ENCODE measurements at places on chromosomes 12 and 14.

GRCh38 chr12:117119592-117120198 lies 20.5 kb upstream of the TESC start:
- no peaks in the 10 kb centered on the region for H3K36me3 ChIP-seq
- H3K4me1 ChIP-seq = peaks cover 1% of the 10 kb centered on the region
- peak; percentile 28 for DNase-seq
- H3K27me3 ChIP-seq = peaks cover 2% of the 10 kb centered on the region

- H3K4me3 ChIP-seq = no peak overlapping the region
- DNase-seq = no peak
- peaks cover 3% of the 10 kb centered on the region for H3K4me1 ChIP-seq
- peak overlapping the region; percentile 6 for H3K27ac ChIP-seq
- no peaks in the 10 kb centered on the region for H3K36me3 ChIP-seq
Observed at GRCh38 chr14:67461341-67461985, 27.1 kb downstream of the TMEM229B start.

DNA sequence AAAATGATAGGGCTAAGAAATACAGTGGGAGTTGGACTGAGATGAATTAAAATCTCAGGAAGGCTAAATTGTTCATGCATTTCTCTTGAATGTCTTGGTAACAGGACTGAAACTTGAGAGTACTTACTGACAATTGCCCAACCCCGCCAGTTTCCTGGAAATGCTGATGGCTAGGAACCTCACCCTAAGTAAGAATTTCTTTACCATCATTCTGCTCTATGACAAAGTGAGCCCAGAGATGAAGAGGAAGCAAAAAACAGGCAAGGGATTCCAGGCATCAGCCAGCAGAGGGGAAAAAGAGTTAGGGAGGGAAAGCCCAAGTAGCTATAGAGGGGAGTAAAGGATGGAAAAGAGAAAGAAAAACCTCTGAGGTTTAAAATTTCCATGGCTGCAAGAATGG lies 397.7 kb downstream of the MDGA2 start:
- no peak for DNase-seq
- H3K4me1 ChIP-seq = no peaks in the 10 kb centered on the region
- no peaks in the 10 kb centered on the region for H3K36me3 ChIP-seq
- H3K27me3 ChIP-seq = no peaks in the 10 kb centered on the region

GRCh38 chr12:118189741-118190191 lies 53.8 kb downstream of the PEBP1 start:
- peaks cover 9% of the 10 kb centered on the region for H3K4me1 ChIP-seq
- H3K27me3 ChIP-seq = no peaks in the 10 kb centered on the region
- peak overlapping the region; percentile 45 for H3K4me3 ChIP-seq
- DNase-seq = no peak
- no peaks in the 10 kb centered on the region for H3K36me3 ChIP-seq

- H3K27ac ChIP-seq = no peak overlapping the region
- peaks cover 20% of the 10 kb centered on the region for H3K4me1 ChIP-seq
- no peak overlapping the region for H3K4me3 ChIP-seq
- peaks cover 30% of the 10 kb centered on the region for H3K36me3 ChIP-seq
- no peak for DNase-seq
Observed at GRCh38 chr12:32332446-32332845, 66.9 kb upstream of the FGD4 start.

DNA sequence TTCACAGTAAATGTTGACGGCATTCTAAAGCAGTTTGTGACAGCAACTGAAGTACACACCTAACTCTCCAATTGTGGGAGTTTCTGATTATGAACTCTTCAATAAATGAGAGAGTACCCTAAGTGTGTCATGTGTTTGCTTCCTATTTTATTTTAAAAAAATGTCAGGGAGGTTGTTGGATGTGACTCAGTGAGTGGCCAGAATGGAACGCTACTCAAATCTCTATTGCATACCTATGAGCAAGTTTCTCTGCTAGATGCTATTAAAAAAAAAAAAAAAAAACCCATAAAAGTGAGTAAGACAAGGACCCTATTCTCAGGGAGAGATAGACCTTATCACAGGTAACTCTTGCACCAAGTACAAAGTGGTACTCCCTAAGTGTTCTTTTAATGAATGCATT lies 256.6 kb downstream of the BTG1 start:
- no peak for DNase-seq
- no peak overlapping the region for H3K4me3 ChIP-seq
- peaks cover 31% of the 10 kb centered on the region for H3K4me1 ChIP-seq
- no peaks in the 10 kb centered on the region for H3K36me3 ChIP-seq

DNA sequence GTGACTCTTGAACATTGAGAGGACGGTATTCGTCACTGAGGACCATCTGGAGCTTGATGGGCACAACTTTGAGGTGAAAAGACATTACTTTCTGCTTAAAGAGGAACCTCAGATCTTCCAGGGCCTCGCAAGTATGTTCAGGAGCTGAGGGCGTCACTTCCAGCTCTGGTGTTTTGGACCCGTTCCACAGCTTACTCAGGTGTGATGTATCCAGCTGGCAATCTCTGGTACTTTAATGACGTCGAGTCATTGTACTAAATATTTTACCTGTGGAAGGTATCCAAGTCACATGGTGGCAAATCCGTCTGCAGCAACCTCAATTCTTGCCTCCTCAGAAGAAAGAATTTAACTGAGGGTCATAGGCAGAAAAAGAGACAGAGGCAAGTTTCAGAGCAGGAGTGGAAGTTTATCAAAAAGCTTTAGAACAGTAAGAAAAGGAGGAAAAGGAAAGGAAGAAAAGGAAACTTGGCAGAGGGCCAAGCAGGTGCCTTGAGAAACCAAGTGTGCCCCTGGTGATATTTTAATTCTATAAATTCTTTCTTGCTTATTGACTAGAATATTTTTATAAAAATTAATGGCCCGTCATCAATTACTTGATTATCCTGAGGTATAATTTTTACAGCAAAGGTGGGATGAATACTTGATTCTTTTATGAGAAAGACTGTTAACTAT lies 250.6 kb downstream of the AEBP2 start:
- DNase-seq = no peak
- H3K27ac ChIP-seq = no peak overlapping the region
- H3K27me3 ChIP-seq = no peaks in the 10 kb centered on the region

GRCh38 chr12:92612611-92613010 lies 90.2 kb upstream of the PLEKHG7 start:
- H3K27me3 ChIP-seq = no peaks in the 10 kb centered on the region
- H3K4me1 ChIP-seq = peaks cover 4% of the 10 kb centered on the region
- H3K36me3 ChIP-seq = no peaks in the 10 kb centered on the region
- H3K27ac ChIP-seq = no peak overlapping the region
- H3K4me3 ChIP-seq = no peak overlapping the region

DNA sequence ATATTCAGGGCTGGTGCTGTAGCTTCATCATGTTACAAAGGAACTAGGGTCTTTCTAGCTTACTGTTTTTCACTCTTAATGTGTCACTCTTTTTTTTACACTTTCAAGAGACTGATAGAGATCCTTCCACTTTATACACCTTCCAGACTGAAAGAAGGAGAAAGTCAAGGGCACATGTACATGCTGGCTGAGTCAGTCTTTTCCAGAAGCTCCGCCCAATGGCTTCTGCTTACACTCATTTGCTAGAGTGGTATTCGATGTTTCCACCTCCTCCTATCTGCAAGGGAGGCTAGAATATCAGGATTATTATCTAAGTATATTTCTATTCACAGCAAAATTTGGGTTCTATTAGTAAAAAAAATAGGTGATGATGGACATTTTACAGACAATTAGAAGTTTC lies 325.8 kb upstream of the OR4E1 start:
- no peak for DNase-seq
- H3K27me3 ChIP-seq = peaks cover 11% of the 10 kb centered on the region
- H3K4me1 ChIP-seq = peaks cover 6% of the 10 kb centered on the region
- H3K27ac ChIP-seq = no peak overlapping the region
- no peaks in the 10 kb centered on the region for H3K36me3 ChIP-seq

GRCh38 chr12:68121143-68121542 lies 38.4 kb downstream of the IFNG start:
- H3K36me3 ChIP-seq = no peaks in the 10 kb centered on the region
- no peaks in the 10 kb centered on the region for H3K4me1 ChIP-seq
- DNase-seq = no peak
- peaks cover 8% of the 10 kb centered on the region for H3K27me3 ChIP-seq
- H3K4me3 ChIP-seq = no peak overlapping the region
- H3K27ac ChIP-seq = no peak overlapping the region

GRCh38 chr12:129696926-129697325 lies 206.9 kb downstream of the TMEM132D start:
- no peak for DNase-seq
- peaks cover 11% of the 10 kb centered on the region for H3K27me3 ChIP-seq
- no peak overlapping the region for H3K27ac ChIP-seq
- no peaks in the 10 kb centered on the region for H3K36me3 ChIP-seq
- H3K4me3 ChIP-seq = no peak overlapping the region
- no peaks in the 10 kb centered on the region for H3K4me1 ChIP-seq

GRCh38 chr12:76441016-76441415 lies 92.8 kb upstream of the BBS10 start:
- H3K27ac ChIP-seq = peak overlapping the region; percentile 50
- H3K27me3 ChIP-seq = no peaks in the 10 kb centered on the region
- peaks cover 10% of the 10 kb centered on the region for H3K36me3 ChIP-seq
- H3K4me3 ChIP-seq = no peak overlapping the region

GRCh38 chr14:31265701-31266398 lies 58.3 kb upstream of the HECTD1 start:
- no peaks in the 10 kb centered on the region for H3K4me1 ChIP-seq
- no peak overlapping the region for H3K27ac ChIP-seq
- no peak for DNase-seq
- no peaks in the 10 kb centered on the region for H3K27me3 ChIP-seq

DNA sequence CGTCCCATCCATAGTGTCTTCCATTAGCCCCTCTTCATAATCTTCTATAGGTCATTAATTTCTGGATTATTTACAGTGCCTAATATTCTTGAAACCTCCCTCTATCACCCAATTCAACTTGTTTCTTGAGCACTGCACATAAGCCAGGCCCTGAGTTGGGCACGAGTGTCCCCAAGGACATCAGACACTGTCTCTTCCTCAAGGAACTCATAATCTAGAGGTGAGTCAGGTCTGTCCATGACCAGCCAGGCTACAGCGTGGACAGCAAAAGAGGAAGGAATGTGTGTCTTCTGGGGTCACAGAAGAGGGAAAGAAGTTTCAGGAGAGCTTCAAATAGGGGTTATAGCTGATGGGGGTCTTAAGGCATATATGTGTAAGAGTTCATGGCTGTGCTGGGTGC lies 12.5 kb downstream of the SPTB start:
- peaks cover 39% of the 10 kb centered on the region for H3K27me3 ChIP-seq
- no peak overlapping the region for H3K27ac ChIP-seq
- DNase-seq = no peak
- no peaks in the 10 kb centered on the region for H3K36me3 ChIP-seq
- H3K4me3 ChIP-seq = no peak overlapping the region

- H3K4me3 ChIP-seq = no peak overlapping the region
- no peaks in the 10 kb centered on the region for H3K27me3 ChIP-seq
- H3K36me3 ChIP-seq = peaks cover 13% of the 10 kb centered on the region
- H3K4me1 ChIP-seq = peaks cover 11% of the 10 kb centered on the region
- no peak overlapping the region for H3K27ac ChIP-seq
Observed at GRCh38 chr14:92965281-92965680, 42.3 kb downstream of the CHGA start.

GRCh38 chr12:32596030-32596429 lies 83.1 kb upstream of the DNM1L start:
- peaks cover 24% of the 10 kb centered on the region for H3K36me3 ChIP-seq
- H3K27me3 ChIP-seq = no peaks in the 10 kb centered on the region
- no peak for DNase-seq

DNA sequence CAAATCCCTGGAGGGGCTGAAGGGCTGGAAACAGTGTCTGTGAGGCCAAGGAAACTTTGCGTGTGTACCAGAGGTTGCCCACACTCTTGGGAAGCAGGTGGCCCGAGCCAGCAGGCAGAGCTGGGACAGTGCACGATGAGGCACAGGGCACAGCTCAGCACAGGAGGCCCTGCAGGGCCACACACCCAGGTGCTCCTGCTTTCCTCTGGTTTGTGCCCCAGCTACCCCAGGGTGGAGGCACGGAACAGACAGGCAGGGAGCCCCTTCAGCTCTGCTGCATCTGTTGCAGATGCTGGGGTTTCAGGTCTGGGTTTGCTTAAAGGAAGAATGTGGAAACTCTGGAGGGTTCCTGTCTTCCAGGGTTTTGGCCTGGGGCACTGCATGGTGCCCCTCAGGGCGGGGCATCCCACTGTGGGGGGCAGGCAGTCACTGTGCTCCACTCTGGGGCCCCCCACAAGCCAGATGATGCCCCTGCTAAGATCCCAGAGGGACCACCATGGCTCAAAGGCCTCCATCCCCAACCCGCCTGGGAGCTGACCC lies 8.6 kb downstream of the TMEM179 start:
- DNase-seq = no peak
- H3K4me3 ChIP-seq = no peak overlapping the region
- peaks cover 3% of the 10 kb centered on the region for H3K4me1 ChIP-seq
- H3K36me3 ChIP-seq = no peaks in the 10 kb centered on the region
- peaks cover 12% of the 10 kb centered on the region for H3K27me3 ChIP-seq

GRCh38 chr14:55979096-55979495 lies 139.1 kb upstream of the PELI2 start:
- H3K36me3 ChIP-seq = no peaks in the 10 kb centered on the region
- no peak overlapping the region for H3K4me3 ChIP-seq
- no peak for DNase-seq
- H3K4me1 ChIP-seq = peaks cover 8% of the 10 kb centered on the region
- H3K27ac ChIP-seq = no peak overlapping the region

DNA sequence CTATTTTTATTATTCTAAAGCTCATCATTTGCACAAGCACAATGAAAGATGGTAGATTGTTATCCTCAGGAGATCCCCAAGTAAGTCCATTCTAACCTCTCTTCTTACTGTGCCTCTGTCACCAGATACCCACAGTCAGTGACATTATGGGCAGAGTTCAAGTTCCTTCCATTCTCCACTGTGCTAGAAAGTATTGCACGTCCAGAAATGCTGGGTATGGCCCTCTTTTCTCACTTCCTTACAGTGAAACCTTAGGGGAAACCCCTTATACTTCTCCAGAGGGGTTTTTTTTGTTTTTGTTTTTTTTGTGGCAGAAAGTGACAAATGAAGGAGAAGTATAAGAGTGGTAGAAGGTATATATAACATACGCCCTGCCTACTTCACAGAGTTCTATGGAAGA lies 102.9 kb downstream of the DIO2 start:
- no peaks in the 10 kb centered on the region for H3K36me3 ChIP-seq
- no peak for DNase-seq
- H3K4me1 ChIP-seq = no peaks in the 10 kb centered on the region
- H3K4me3 ChIP-seq = no peak overlapping the region
- H3K27ac ChIP-seq = no peak overlapping the region
- no peaks in the 10 kb centered on the region for H3K27me3 ChIP-seq

GRCh38 chr12:34389378-34390170 lies 367.3 kb downstream of the ALG10 start:
- H3K4me1 ChIP-seq = no peaks in the 10 kb centered on the region
- H3K36me3 ChIP-seq = peaks cover 7% of the 10 kb centered on the region
- DNase-seq = no peak
- H3K27me3 ChIP-seq = no peaks in the 10 kb centered on the region

Data from progenitor cell of endocrine pancreas (in vitro differentiated cells).